Fibroblast of pulmonary artery (primary cell): ENCODE measurements at places on chromosomes 13 and 19.

GRCh38 chr19:2777952-2778683 lies 5.0 kb downstream of the SGTA start:
- no peak for DNase-seq

DNA sequence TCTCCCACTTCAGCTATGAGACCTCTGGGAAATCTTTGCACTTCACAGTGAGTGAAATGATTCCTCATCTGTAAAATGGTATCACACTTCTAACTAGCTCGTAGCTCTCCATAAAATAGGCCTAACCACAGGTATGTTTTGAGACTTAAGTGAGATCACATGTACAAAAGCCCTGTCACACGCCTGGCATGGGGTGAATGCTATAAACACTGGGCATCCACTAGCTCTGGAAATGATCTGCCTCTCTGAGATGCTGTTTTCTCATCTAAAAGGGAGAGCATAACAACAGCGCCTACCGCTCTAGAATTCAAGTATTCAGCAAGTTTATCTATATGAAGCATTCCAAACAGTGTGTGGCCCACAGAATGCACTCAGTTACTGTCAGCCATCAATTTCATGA lies 2.2 kb downstream of the AKT2 start:
- DNase-seq = no peak

- no peak for DNase-seq
These were observed 154.2 kb downstream of the SUCLA2 start for GRCh38 chr13:47846886-47847285.

DNA sequence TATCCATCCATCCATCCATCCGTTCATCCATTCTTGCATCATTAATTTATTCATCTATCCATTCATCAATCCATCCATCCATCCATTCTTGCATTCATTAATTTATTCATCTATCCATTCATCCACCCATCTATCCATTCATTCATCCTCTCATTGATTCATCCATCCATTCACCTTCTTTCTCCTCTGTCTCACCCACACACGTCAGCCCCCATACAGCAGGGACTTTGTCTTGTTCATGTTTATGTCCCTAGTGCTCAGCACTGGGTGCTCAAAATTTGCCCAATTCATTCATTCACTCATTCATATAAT lies 683 bp upstream of the AP1M2 start:
- no peak for DNase-seq

DNA sequence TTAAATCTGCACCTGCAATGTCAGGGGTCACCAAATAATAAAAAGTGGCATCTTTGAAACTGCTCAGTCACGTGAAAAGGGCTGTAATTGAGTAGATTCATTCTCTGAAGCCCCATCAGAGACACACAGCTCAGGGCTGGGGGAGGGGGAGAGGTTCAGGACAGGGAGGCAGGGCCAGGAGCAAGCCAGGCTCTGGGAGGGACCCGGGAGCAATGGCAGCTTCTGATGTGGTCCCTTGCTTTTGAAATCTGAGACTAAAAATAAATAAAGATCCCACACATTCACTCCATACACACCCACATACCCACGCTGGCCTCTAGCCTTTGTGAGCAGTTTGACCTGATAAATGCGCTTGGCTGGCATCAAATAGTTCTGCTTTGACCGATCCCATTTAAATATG lies 32.8 kb downstream of the GSX1 start:
- DNase-seq = no peak

- no peak for DNase-seq
These were observed 28.6 kb downstream of the ZNF44 start for GRCh38 chr19:12265921-12266704.

GRCh38 chr19:53549340-53549739 lies 11.4 kb downstream of the ZNF331 start:
- peak; percentile 88 for DNase-seq

DNA sequence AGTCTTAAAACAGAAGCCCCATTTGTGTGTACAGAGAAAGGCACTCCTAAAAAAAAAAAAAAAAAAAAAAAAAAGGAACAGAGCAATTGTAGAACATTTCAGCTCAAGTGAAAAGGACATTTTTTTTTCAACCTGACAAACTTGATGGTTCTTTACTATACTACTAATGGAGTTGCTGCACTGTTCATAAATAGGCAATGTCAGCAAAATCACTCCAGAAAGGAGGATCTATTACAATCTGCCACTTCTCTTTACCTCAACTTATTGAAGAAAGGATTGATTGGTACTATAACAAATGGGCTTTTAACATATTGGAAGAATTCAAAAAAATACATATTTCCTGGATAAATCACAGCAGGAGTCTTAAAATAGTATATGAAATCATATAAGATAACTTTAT lies 1517.7 kb downstream of the SLITRK1 start:
- DNase-seq = no peak

- no peak for DNase-seq
These were observed 6.9 kb upstream of the ZC3H13 start for GRCh38 chr13:46059405-46059804.

DNA sequence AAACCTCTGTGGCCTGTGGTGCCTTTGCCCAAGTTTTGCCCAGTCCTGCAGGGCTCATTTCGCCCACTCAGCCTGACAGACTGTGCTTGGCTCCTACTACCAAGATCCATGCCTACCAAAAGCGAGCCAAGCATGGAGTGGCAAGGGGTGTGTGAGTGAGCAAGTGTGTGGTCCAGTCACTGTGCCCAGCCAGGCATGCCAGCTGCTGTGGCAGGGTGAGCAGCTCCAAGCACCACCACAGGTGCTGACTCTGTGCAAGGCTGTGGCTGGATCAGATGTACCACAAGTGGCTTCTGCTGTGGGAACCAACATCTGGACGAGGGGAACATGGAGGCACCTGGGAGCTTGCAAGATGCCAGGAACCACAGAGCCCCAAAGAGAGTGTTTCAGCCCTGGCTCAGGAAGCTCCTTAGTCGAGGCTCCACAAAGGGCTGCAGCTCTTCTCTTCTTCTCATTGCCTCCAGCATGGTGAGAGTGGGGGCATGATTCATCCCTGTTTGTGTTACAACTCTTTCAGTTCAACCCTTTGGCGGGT lies 1564.2 kb upstream of the MIR17HG start:
- DNase-seq = no peak
